Stimulated activated CD4-positive, alpha-beta T cell treated with anti-CD3 and anti-CD28 coated beads, Interleukin-15, amount 100 ng/mL, for 24 hours (primary cell): ENCODE measurements at places on chromosomes 4 and X.

GRCh38 chr4:15188605-15189539 lies 186.6 kb downstream of the CPEB2 start:
- no peak for DNase-seq

DNA sequence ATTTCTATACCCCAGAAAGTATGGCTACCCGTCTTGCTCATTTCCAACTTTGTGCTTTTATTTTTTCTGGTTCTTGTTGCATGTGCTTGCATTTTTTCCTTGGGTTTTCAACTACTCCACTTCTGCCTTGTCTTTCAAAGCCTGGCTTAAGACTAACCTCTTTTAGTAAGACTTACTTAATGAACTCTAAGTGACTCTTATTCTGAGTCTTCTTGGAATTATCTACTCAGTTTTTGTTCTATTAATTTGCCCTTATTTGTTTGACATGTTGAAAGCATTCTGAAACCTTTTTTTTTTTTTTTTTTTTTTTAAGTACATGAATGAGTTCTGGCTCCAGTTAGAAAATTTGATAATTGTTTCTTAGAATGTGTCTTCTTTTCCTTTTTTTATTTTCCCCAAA lies 74.8 kb downstream of the SLIT2 start:
- no peak for DNase-seq

DNA sequence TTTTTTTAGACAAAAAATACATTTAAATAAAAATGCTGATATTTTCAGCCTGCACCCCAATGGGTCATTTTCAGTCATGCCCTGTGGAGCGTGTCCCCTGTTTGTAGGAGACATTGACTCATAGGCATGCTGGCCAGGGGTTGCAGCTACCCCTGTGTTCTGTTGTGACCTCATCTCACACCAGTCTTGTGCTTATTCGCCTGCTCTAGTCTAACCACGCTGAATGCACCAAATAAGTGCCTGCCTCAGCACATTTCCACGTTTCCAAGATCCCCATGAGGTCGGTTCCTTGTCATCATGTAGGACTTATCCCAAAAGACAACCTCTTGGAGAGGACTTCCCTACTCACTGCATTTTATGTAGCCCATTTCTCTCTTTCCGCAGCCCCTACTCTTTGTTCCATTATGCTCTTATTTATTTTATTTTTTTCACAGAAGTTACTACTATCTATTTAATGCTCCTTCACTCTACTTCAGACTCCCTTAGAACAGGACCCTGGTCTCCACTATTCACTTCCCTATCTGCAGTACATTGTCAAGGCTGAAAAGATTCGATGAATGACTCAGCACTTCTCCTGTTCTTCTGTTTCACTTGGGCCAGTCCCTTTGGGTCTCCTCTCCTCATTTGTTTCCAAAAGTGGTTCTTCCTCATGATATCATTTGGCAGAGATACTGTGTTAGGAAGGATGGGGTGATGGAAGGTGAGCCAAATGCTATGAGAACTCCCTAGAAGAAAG lies 109.7 kb downstream of the MSL3 start:
- DNase-seq: no peak

- DNase-seq: no peak
Observed at GRCh38 chr4:64893205-64893604, 484.0 kb upstream of the TECRL start.
